HCT116 (cell line): ENCODE measurements at places on chromosomes 1 and 21. TPM values are rescaled to one million over a fixed set of nuclear protein-coding genes. Genes with fewer than 3 reads are reported as not detected.

DNA sequence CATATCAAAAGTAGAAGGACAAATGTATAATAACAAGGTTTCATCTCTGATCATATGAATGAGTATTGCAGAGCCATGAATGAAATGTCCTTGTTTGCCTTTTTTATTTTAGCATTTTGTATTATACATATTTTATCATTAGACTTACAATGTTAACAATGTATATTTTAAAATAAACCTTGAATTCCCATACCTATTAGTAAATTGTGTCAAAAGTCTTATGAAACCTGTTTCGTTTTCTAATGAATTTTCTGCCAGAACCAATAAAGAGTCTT, 646 bp downstream of the DNAJB4 start:
- DNase-seq, result no peak

- no peak for DNase-seq
These were observed 20.4 kb upstream of the ITLN2 start for GRCh38 chr1:160975026-160975425.

DNA sequence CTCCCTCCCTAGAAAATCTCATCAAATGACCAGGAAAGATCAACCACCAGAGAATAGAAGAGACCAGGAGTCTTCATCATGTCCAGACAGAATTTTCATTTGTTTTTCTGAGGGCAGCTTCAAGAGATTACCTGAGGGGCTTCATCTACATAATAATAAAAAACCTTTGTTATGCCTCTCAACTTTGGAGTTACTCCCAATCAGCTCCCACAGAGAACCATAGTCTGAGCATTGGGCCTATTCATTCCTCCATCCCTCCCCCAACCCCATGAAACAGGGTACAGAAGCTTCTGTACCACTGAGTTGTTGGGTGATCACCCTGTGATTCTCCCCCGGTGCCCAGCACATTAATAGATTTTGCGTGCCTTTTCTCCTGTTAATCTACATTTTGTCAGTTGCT, 53.3 kb upstream of the PRRC2C start:
- DNase-seq, result no peak

GRCh38 chr1:97654876-97655585, 265.8 kb downstream of the DPYD start:
- DNase-seq, result no peak

DNA sequence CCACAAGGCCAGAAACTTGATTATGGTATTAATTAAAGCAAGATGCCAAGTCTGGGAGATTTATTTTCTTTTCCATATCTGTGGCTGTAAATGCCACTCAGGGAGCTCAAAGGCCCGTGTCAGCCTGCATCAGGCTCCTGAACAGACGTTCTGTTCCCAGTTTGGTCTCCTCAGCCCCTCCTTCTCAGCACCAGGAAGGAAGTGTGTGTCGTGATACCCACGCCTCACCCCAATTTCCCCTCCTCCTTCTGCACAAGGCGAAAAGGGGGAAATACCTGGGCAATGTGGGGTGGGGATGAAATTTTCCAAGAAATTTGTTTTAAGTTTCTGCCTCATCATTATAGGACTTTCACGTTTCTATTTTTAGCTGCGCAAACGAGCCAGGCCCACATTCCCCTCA, 112.0 kb downstream of the SYF2 start:
- no peak for DNase-seq

DNA sequence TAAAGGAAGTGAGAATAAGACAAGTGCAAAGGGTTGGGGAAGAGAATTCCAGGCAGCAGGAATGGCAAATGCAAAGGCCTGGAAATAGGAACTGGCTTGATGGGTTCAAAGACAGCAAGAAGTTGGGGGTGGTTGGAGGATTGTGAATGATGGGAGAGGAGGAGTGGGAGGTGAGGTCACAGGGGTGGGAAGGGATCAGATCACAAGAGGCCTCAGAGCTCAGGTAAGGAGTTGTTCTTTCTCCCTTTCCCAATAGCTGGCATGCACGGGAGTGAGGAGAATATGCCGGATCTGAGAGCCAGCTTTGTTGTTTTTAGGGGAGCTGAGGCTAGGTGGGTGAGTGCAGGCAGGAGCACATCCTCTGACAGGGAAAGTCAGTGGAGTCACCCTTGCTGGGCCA, 94.0 kb upstream of the RAB3GAP2 start:
- DNase-seq, result no peak

GRCh38 chr1:206448471-206448870, 21.8 kb upstream of the IKBKE start:
- DNase-seq, result no peak

Gene CTH
- total RNA-seq, result 14.7 TPM

Gene NGF
- total RNA-seq, result not detected

Gene AGT
- 0.93 TPM for total RNA-seq

Gene KIF2C
- total RNA-seq, result 92.6 TPM
